Stimulated activated CD8-positive, alpha-beta memory T cell treated with anti-CD3 and anti-CD28 coated beads, Interleukin-4, amount 100 ng/mL, for 48 hours (primary cell): ENCODE measurements at places on chromosomes 6 and 20.

GRCh38 chr6:166766769-166767168 is 139.7 kb upstream of the RPS6KA2 start:
- DNase-seq = peak; percentile 10

DNA sequence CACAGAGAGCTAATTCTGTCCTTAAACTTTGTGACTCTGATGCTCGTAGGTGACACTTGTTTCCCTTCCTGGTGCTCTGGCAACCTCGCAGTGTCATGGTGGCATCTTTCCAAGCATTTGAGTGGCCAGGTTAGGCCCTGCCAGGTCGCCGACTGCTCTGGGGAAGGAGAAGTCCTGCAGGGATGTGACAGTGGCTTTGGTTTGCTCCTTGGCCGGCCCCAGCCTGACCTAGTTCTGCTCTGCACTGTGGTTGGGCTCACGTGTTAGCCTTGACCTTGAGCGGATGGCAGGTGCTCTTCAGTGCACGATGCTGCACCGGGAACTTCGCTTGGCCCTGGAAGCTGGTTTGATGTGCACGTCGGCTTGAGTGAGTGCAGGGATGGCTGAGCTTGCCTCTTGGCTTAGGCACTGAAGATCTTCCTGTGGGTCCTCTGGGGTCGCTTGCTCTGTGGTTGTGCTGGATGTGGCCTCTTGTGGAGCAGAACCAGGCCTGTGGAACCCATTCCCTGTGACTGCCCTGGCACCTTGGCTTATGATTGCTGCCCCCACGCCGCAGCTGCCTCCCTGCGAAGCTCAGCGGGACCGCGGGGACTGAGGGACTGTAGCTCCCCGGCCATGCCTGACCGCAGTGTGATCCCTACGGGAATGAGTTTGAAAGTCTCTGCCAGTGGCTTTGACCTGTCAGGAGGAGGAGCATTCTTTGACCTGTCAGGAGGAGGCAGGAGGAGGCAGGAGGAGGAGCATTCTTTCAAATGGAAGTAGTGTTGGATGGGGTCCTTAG is 8.7 kb downstream of the OSBPL2 start:
- DNase-seq = no peak

DNA sequence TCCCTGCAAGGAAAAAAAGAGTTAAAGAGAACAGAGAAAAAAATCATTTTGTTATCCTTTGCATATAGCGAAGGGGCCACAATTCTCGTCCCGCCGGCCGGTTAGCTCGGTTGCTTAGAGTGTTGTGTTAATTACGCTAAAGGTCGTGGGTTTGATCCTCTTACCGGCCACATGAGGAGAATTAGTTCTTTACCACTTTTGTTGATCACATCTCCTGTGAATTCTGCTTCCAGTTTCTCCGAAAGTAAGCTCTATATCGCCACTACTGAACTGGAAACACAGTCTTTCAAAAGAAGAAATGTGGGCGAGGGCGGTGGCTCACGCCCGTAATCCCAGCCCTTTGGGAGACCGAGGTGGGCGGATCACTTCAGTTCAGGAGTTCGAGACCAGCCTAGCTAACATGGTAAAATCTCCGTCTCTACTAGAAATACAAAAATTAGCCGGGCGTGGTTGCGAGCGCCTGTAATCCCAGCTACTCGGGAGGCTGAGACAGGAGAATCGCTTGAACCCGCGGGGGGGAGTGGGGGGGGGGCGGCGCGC is 13.4 kb downstream of the PRSS16 start:
- no peak for DNase-seq

- no peak for DNase-seq
Measured at GRCh38 chr6:18792866-18793265, 405.7 kb downstream of the RNF144B start.

DNA sequence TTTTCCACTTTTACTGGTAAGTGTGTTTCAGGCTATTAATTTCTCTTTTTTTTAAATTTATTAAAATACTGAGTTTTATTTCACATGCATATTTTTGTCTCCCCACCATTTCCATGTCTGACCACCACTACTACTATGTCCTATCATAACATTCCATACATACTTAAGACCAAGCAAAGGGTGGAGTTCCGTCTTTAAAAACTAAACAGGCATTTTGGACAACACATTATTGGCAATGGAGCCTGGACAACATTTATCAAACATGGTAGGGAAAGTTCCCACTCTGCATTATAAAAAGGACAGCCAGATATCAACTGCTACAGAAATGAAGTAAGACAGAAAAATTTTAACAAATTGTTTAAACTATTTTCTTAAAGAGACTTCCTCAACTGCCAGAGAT is 91.9 kb downstream of the LMBRD1 start:
- DNase-seq = no peak

GRCh38 chr6:31776989-31777666 is at the start of gene VWA7:
Gene VWA7 (minus strand): TSS chr6:31777328. CDS start chr6:31776779, 549 bp downstream.
- DNase-seq = peak; percentile 83

DNA sequence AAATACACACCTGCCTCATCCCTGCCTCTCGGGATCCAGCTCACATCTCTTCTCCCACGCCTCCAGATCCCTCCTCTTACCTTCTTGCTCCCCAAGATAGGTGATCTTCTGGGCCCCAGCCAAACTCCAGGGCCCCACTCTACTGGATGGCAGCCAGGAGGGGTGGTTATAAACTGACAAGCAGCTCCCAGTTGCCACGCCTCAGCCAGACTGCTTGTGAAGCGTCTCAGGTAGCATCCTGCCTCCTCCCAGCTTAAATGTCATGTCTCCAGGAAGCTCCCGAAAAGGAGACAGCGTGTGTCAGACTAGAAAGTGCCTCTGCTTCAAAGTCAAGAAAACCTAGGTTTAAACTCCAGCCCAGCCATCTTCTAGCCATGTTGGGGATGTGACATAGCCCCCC is 114.1 kb downstream of the LRFN2 start:
- DNase-seq = no peak

DNA sequence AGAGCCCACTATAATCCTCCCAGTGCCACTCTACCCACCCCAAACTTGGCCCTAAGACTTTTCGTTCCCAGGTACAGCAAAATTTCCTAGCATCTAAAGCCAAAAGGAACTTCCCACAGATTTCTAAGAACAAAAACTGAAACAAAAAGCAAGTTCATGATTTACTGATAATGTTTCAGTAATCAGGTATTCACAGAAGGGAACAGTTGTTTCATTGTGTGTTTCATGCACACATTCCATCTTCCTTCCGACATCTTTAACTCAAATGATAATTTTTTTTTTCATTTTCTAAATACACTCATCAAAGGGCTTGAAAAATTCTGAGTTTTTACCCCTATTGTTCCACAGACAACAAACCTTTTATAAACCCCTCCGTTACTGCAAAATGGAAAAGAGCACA is 6.0 kb upstream of the BTN1A1 start:
- no peak for DNase-seq

DNA sequence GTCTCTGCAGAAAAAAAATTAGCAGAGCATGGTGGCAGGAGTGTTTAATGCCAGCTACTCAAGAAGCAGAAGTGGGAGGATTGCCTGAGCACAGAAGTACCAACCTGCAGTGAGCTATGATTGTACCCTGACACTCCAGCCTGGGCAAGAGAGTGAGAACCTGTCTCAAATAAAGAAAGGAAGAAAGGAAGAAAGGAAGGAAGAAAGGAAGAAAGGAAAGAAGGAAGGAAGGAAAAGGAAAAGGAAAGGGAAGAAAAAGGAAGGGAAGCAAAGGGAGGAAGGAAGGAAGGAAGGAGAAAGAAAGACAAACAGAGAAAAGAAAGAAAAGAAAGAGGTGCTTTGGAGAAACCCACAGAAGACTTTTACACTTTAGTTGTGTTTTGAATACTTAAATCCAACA is 12.8 kb upstream of the PDCD2 start:
- no peak for DNase-seq

DNA sequence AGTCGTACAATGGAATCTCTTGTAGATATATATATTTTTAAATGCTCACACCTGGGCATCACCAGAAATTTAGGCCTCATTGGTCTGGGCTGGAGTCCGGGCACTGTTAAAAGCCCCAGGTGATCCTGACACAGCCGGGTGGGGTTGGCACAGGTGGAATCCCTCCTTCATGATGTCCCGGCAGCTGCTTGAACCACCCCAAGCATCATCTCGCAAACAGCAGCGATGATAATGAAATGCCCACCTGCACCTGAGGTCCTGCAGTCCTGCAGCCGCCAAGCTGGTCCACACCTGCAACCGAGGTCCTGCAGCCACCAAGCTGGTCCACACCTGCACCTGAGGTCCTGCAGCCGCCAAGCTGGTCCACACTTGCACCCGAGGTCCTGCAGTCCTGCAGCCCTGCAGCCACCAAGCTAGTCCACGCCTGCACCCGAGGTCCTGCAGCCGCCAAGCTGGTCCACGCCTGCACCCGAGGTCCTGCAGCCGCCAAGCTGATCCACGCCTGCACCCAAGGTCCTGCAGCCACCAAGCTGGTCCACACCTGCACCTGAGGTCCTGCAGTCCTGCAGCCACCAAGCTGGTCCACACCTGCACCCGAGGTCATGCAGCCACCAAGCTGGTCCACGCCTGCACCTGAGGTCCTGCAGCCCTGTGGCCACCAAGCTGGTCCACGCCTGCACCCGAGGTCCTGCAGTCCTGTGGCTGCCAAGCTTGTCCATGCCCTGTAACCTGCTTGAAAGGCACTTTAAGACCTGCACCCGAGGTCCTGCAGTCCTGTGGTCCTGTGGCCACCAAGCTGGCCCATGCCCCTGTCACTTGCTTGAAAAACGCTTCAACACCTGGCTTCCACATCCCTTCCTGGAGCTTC is 261.2 kb downstream of the DLL1 start:
- DNase-seq = no peak

DNA sequence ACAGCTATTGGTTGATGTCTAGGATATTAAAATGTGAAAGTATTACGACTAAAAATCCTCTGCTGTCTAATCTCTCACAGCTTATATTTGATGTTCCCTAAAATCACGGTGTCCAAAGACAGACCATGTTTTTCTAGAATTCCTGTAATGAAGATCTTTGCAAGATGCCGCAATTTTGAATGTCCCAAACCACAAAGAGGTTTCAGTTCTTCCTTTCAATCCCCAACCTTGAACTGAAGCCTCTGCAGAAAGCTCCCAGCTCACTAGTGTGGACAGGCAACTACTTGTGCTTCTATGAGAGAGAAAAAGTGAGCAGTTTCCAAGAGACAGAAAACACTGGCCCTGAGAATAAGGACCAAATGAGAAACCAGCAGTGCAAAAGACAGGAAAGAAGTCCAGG is 370.1 kb downstream of the FOXA2 start:
- no peak for DNase-seq

DNA sequence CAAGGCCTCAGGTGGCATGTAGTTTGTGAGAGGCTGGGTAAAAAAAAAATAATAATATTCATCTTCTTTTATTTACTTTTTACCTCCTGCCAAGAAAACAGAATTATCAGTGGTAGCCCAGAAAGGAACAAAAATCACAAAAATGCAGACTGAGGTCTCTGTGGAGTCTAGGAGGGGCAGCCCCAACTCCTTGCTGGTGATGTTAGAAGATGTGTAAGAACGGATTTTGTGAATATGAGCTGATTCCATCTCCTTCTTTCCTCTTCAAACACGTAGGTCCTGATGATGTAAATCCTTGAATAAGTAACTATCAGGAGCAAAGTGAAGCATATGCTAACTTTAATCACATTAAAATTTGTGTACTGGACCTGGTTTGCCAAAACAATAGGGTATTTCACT is 226.8 kb downstream of the EYA4 start:
- DNase-seq = no peak
